ENCODE measurements at places on chromosomes 4 and X.

GRCh38 chrX:131402124-131402811 lies 113.2 kb upstream of the IGSF1 start:
- no peak for DNase-seq

GRCh38 chr4:141102367-141102766 lies 30.9 kb downstream of the RNF150 start:
- no peak for DNase-seq

GRCh38 chr4:148787831-148788477 lies 345.7 kb upstream of the NR3C2 start:
- no peak for DNase-seq

GRCh38 chrX:124226129-124226528 lies 106.3 kb upstream of the TEX13D start:
- DNase-seq, result peak; percentile 5

- peak; percentile 25 for DNase-seq
These were observed 31.2 kb downstream of the PJA1 start for GRCh38 chrX:69133921-69134542.

GRCh38 chr4:110085131-110085530 lies 113.3 kb downstream of the ELOVL6 start:
- DNase-seq, result peak; percentile 7

DNA sequence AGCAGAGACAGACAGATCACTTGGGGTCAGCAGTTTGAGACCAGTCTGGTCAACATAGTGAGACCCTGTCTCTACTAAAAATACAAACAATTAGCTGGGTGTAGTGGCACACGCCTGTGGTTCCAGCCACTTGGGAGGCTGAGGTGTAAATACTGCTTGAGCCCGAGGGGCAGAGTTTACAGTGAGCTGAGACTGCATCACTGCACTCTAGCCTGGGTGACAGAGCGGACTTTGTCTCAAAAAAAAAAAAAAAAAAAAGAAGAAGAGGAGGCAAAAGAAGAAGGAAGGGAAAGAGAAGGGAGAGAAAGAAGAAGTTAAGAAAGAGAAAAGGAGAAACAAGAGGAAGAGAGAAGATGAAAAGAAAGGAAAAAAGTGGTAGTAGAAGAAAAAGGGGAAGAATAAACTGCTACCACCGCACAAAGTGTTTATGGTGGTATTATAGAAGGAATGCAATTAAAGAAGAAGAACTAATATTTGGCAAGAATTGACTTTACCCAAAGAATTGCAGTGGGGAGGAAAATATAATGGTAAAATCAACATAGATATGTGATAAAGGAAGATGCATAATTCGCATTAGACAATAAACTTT lies 19.6 kb upstream of the NSUN7 start:
- DNase-seq, result no peak

GRCh38 chr4:40316782-40317635 lies 18.1 kb upstream of the CHRNA9 start:
- peak; percentile 95 for DNase-seq

GRCh38 chrX:95733426-95733825 lies 951.2 kb upstream of the DIAPH2 start:
- no peak for DNase-seq

DNA sequence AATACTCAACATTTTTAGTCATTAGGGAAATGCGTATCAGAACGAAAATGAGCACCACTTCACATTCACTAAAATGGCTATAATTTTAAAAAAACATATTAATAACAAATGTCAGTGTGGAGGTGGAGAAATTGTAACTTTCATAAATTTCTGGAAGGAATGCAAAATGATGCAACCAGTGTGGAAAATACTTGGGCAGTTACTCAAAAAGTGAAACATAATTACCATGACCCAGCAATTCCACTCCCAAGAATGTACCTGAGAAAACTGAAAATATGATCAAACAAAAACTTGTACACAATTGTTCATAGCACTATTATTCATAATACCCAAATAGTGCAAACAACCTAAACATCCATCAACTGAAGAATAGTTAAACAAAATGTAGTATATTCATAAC lies 76.1 kb upstream of the FAM241A start:
- no peak for DNase-seq

DNA sequence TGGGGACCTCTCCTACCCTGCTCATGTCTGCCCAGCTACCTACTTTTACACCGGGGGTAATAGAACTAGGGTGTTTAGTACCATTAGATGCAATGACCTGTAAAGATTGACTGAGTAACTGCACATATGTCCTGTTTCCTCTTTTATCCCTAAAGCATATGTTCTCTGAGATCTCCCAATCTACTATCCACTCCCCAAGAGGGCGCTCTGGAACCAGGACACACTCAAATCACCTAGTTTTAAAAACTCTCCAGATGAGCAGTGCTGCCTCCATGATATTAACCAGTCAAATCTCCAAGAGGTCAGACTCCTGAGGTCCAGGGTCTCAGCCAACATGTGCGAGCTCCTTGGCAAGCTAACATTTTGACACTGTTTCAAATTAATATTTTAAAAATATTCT lies 87.0 kb upstream of the TSPAN5 start:
- peak; percentile 49 for DNase-seq

DNA sequence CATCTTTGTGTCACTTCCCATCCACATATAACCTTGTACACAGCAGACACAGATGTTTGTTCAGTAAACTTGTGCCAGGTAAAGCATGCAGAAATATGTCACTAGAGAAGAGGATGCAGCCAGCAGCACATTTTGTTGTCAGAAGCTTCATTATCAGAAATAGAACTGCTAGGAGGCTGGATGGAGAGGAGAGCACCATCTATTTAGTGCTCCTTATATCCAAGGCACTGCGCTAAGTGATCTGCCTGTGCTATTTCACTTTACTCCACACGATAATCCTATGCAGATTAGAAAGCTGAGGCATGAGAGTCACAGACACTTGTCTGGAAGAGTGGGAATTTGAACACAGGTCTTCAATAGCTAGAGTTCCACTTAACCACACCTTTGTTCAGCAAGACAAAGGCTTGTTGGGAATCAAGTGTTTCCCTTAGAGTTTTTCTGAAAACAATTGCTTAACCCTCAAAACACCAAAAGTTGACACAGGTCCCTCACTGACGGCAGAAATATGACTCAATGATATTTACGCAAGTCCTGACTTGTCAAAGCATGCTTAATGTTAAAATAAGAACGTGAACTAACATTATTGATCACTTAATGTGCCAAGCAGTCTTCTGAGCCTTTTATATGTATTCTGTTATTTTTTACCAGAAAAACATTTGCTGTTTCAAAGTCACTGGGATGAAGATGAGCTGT lies 1.2 kb upstream of the QDPR start:
- peak; percentile 65 for DNase-seq

- no peak for DNase-seq
These were observed 117.0 kb downstream of the DCK start for GRCh38 chr4:71110499-71110898.

DNA sequence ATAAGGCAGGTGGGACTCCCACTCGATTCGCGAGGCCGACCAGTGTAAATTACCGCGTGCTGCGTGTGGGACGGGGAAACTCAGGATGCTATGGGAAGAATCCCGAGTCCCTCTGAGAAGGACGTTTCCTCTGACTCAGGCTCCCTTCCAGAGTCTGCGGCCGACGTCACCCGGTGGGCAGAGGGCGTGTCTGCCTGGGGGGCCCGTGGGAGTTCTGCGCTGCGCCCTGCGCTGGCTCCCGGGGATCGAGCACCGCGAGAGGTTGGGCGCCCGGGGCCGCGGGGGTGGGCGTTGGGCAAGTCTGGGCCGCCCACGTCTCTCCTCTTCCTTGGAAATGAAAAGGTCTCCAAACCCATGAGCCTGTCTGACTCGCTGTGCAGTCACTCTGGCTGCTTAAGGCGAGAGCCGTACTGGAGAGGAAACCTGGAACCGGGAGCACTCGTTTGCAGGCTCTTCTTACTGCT lies 568 bp downstream of the NIPAL1 start:
- peak; percentile 32 for DNase-seq

DNA sequence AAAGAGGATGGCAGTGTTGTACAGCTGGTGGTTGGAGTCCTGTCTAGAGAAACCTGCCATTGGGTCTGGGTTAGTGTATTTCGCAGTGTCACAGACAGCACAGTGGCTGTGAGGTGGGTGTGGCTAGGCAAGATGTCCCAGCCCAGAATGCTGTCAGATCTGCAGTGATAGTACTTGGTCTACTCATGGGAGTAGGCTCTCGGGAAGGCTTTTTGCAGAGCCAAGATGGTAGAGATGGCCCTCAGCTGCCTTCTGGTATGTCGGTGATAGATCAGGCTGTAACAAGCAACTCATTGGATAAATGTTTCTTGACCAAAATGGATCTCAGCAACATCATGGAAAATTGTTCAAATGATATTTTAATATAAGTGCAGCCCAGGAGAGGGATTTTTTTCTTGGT lies 84.3 kb upstream of the WDR1 start:
- DNase-seq, result peak; percentile 0

GRCh38 chr4:28548136-28548535 lies 1687.5 kb downstream of the STIM2 start:
- no peak for DNase-seq

DNA sequence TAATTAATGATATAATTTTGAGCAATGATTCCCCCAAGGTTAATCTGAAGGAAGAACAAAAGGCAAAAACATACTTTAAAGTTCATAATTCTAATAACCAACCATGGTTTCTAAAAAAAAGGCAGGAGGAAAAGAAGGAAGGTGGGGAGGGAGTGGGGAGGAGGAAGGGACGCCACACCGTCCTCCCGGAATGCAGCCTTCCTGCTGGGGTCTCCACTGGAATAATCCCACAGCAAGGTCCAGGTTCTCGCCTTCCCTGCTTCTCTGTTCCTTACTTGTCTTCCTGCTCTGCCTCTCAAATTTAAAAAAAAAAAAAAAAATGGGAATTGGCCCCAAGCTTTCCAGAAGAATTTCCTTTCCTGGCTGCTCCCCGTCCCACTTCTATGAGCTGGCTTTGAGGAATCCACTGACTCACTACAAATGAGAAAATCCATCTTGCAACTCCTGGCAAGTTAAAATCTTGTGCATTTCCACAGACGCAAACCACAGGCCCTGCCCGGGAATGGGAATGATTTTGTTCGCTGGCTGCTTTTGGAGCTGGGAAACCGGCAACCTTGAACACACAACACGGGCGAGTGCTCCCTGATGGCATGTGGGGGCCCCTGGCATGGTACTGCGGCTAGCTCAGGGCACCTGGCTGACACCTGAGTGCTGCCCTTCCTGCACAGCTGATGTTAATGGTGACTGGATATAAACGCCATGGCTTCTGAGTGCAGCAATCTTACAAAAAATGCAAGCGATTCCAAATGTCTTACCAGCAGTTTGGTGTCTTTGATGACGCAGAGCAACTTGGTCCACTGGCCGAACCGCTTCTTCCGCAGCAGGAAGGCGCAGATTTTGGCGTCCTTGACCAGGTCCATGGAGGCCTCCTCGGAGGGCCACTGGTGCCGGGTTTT lies 97.0 kb downstream of the AFAP1 start:
- no peak for DNase-seq

DNA sequence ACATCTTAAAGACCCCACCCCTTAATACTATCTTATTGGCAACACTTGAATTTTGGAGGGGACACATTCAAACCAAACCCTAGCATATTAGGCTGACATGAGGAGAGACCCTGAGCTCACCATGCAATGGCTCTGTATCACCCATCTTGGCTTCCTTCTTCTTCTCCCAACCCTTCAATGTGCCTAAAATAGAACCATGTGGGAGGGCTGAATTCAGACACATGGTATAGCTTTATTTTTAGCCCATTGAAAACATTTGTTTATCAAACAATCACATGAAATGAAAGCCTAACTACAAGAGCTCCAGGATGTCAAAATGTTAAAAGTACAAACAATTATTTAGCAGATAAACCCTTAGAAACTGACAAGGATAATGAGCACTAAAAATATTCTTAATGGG lies 81.6 kb downstream of the RASL11B start:
- DNase-seq, result no peak
